Effector memory CD8-positive, alpha-beta T cell (primary cell): ENCODE measurements at places on chromosomes 1 and 21.

- DNase-seq = no peak
Observed at GRCh38 chr1:220772846-220773245, 13.9 kb upstream of the MTARC1 start.

GRCh38 chr1:25833158-25833557, 13.4 kb downstream of the MTFR1L start:
- no peak for DNase-seq

- no peak for DNase-seq
Observed at GRCh38 chr1:35857830-35858229, 25.2 kb upstream of the AGO1 start.

DNA sequence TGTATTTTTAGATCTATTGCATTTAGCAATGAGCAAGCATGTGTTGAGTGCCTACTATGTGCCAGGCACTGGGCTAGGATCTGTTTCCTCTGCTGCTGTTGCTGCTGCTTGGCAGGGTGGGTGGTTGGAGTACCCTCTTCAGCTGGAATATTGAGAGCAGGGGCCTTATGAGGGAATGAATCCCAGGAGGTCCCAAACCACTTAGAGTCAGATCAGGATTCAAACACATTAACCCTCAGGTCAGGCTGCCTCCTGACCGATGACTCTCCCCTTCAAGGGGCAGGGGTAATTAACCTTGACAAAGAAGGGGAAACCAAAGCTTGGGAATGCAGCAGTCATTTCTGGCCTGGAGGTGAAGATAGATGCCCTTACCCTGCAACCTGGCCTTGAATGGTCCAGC, 138.0 kb downstream of the IGSF21 start:
- DNase-seq = no peak

GRCh38 chr1:78722947-78723346, 73.3 kb downstream of the IFI44 start:
- DNase-seq = no peak

DNA sequence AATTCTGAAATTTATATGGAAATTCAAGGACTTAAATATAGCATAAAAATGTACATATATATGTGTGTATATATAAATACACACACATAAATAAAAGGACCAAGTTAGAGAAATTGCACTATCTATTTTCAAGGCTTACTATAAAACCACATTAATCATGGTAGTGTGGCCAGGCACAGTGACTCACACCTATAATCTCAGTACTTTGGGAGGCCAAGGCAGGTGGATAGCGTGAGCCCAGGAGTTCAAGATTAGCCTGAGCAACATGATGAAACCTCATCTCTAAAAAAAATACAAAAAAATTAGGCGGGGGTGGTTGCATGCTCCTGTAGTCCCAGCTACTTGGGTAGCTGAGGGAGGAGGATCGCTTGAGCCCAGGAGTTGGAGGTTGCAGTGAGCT, 171.4 kb upstream of the GORAB start:
- DNase-seq = no peak

- DNase-seq = no peak
Observed at GRCh38 chr1:208598021-208598420, 353.8 kb upstream of the PLXNA2 start.

DNA sequence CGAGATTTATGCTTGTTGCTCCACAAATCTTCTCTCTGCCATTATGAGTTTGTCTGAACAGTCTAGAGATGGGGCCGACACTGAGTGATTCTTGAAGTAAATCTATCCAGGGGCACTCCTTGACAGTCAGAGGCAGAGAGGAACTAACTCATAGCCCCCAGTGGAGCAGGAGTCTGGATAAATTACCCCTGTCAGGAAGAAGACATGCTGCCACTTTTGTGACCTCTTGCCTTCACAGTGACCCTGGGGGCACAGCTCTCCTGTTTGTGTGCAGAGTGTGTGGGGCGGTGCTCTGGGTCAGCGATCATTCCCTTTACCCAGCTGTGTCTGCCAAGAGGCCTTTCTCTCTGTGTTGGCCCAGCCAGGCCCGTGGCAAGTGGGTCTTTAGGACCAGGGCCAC, 29.5 kb downstream of the PEX14 start:
- no peak for DNase-seq

DNA sequence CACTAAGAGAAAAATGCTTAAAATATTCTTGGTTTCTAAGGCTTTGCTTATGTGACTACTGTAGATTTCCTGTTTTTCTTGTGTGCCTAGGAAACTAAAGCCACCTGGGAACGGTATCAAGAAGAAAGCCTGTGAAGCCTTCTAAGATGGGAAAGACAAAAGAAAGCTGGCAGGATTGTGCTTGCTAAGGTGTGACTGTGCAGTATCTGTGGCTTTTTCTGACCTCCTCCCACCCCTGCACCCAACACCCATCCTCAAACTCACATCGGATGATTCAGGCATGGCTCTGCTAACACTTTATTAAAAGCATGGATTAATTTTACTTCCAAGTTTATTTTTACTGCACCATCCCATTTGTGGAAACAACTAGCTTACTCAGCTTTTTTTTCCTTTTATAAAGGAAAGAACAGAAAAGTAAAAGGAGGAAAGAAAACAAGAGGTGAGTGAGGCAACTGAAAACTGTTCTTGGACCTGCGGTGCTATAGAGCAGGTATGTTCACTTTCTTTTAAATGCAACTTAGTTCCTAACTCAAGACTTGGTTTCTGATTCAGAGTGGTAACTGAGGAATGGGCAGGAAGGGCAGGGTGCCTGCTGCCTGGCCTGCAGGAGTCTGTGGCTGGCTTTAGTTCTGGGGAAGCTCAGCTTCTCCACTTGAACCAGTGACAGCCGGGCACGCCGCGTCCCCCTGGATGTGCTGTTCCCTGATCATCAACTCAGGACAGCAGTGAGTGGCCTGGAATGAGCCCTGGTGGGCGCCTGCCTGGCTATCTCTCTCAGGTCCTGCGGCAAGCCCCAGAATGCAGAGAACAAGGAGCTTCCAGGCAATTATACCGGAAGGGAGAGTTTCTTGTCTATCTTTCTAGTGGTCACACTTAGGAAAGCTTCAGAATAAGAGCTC, at the start of gene GBP6:
Gene GBP6, plus strand, starts transcription at position 422 of the 899 bp plus-strand sequence. CDS start 4,493 bp downstream, outside the sequence.
- DNase-seq = no peak

DNA sequence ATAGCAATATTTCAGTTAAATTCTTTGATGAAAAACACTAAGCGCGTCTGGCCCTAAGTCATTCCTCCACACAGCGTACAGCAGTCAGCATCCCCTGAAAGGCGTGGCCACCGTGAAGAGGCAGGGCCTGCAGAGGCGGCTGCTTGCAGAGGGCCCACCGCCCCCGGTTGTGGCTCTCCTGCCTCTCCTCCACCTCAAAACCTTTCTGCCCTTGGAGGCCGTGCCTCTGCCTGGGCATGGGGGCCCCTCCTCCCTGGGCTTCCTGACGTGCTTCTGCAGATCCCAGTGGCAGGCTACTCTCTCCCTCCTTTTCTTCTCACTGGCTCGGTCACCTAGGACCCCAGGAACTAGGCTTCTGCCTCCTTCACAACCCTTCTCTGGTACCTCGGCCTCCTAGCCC, 16.2 kb downstream of the CLSTN1 start:
- no peak for DNase-seq

GRCh38 chr1:37948841-37949240, 2.0 kb upstream of the INPP5B start:
- no peak for DNase-seq

GRCh38 chr1:63651161-63651701, 58.0 kb downstream of the PGM1 start:
- DNase-seq = no peak

- no peak for DNase-seq
Observed at GRCh38 chr1:230069796-230070195, 2.8 kb downstream of the GALNT2 start.

- no peak for DNase-seq
Observed at GRCh38 chr21:32089766-32090165, 189.1 kb downstream of the MIS18A start.

DNA sequence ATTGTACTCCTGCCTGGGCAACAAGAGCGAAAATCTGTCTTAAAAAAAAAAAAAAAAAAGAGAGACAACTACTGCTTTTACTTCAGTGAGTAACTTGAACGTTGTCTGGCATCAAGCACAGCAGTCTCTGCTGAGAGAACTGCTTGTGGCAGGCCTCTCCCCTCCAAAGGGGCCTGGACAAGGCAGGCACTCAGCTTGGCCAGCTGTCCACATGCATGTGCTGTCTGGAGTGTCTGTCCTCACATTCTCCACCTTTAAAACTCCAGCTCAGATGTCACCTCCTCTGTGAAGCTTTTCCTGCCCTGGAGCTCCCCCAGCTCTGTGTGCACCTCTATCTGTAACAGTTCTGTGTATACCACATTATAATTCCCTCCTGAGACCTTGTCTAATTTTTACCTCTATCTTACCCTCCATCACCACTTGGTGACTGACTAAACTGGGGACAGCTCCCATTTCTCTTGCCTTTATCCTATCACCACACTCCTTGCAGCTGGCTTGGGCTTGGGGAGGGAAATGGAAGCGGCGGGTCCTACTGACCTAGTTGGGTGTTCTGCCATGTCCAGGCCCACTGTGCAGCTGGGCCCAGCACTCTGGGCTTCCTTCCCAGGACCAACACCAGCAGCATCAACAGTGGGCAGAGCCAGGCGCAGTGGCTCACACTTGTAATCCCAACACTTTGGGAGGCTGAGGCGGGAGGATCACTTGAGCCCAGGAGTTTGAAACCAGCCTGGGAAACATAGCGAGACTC, 71.4 kb upstream of the ARTN start:
- DNase-seq = no peak

- DNase-seq = no peak
Observed at GRCh38 chr1:200960948-200961340, 62.6 kb downstream of the KIF21B start.

- no peak for DNase-seq
Observed at GRCh38 chr1:113073479-113073950, 517 bp downstream of the LRIG2 start.

DNA sequence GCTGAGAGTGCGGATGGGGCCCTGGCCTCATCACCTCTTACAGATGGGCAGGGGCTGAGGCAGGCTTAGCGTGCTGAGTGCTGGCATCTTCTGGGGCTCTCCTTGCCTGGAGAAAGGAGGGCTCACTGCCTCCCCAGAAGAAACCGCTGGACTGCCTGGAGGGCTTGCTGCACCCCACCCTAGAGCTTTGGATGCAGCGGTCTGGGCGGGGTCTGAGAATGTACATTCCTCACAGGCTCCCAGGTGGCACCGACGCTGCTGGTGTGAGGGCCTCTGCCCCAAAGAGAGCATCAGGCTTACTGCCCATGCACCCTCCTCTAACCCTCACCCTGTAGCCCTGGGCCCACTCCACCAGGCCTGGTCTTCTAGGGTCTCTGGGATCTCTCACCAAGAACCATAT, 51.1 kb downstream of the RAP1GAP start:
- no peak for DNase-seq

- no peak for DNase-seq
Observed at GRCh38 chr1:94801919-94802546, 18.1 kb upstream of the SLC44A3 start.

DNA sequence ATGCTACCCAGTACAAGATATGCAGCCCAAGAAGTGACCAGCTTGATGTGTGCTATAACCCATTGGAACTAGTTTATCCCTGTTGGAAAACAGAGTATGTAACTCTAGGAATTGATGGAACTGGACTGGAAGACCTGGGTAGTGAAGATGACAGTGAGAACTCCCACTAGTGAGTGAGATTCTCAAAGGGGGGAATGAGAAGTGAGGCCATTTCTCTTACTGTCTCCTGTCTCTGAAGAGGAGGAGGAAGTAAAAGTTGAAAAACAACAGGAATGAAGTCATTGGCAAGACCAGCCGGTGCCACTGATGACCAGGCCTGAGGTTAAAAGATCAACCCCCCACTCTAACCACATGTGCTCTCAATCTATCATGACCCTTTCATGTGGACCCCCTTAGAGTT, 20.9 kb downstream of the PLA2G2F start:
- DNase-seq = no peak

DNA sequence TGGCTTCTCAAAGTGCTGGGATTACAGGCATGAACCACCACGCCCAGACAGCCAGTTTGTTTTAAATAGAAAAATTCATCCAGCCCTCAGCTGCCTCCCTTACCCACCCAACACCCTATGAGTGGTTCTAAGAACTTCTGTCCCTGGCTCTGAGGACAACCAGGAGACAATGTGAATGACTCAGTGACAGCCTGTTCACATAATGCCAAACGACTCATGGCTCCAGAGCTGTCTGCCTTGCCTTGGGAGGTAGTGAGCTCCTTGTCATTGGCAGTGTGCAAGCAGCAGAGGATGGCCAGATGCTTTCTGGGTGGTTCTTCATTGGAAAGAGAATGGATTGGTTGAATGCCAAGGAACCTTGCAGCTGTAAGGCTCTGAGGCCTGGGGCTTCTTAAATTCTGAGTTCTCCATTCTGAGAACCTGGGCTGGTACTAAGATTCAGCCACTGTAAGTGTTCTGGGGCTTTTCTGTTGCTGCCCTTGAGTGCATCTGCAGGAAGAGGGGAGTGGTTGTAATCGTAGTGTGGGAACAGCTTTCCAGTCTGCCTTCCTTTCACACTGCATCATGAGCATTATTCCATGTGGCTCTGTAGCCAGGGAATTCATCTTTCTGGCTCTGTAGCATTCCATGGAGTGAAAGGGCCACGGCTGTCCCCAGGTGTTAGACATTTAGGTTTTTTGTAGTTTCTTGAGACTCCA, 5.8 kb downstream of the SERINC2 start:
- no peak for DNase-seq

GRCh38 chr1:22673486-22674409, 20.7 kb downstream of the C1QB start:
- no peak for DNase-seq

DNA sequence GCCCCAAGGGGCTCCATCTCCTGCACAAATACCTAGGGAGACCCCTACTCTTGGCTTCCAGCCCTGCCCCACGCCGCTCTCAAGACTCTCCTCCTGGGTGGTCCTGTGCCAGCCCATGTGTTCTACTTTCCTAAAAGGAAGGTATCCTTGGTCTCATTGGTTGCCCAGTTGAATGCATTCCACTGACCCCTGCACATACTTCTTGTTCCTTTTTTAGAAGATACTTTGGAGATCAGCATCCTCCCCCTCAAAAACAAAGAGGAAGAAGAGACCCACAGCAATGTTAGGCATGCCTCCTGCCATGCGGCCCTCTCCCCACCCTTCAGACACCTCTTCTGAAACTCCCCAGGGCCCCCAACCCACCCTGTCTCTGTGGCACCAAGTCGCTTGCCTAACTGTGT, 4.1 kb downstream of the SLAMF9 start:
- DNase-seq = no peak

- no peak for DNase-seq
Observed at GRCh38 chr1:18812453-18812939, 47.0 kb downstream of the TAS1R2 start.

GRCh38 chr1:178344513-178345091, 152.2 kb downstream of the CLEC20A start:
- no peak for DNase-seq

- DNase-seq = no peak
Observed at GRCh38 chr1:7552402-7552801, 218.7 kb upstream of the VAMP3 start.
